ENCODE measurements at places on chromosomes 11 and 22.

GRCh38 chr11:96567667-96568066 is 177.9 kb downstream of the JRKL start:
- DNase-seq = no peak

GRCh38 chr11:117020869-117021564 is 77.2 kb downstream of the SIK3 start:
- no peak for DNase-seq

DNA sequence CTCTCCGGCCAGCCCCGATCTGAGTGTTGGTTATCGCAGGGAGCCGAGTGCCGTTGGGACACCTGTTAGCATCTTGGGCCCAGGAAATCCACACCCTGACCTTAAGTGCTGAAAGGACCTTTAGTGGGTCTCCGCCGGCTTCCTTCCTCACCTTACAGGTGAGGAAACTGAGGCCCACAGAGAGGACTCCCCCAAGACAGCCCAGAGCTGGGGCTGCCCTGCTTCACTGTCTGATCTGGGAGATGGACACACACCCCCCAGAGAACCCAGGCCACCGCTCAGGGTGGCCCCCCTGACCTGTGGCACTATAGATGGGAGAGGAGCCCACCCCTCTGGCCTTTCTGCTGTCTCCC is 73.6 kb downstream of the FBLN1 start:
- DNase-seq = no peak

DNA sequence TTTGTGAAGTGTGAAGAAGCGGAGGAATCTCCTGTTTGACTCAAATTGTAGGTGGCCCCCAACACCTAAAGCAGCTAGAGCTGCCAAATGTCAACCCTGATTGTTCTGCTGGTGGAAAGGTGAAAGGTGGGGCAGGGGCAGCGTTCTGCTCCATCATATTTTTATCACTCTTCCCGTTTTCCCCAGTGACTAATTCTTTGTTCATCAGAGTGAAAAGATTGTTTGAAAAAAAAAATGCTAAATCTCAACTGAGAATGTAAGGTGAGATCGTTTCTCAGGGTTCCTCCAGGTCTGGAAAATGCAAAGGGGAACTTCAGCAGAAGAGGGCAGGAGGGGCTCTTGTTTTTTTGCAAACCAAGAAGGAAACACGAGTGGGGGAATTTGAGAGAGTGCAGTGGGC is 137.7 kb downstream of the MN1 start:
- no peak for DNase-seq

- DNase-seq = no peak
Observed at GRCh38 chr11:18314784-18315523, 7.0 kb downstream of the HPS5 start.

GRCh38 chr11:113632981-113633380 is 73.1 kb downstream of the TMPRSS5 start:
- DNase-seq = no peak

GRCh38 chr11:13013054-13013488 is 4.0 kb downstream of the RASSF10 start:
- no peak for DNase-seq

GRCh38 chr11:43459246-43459645 is 100.5 kb downstream of the TTC17 start:
- DNase-seq = no peak

DNA sequence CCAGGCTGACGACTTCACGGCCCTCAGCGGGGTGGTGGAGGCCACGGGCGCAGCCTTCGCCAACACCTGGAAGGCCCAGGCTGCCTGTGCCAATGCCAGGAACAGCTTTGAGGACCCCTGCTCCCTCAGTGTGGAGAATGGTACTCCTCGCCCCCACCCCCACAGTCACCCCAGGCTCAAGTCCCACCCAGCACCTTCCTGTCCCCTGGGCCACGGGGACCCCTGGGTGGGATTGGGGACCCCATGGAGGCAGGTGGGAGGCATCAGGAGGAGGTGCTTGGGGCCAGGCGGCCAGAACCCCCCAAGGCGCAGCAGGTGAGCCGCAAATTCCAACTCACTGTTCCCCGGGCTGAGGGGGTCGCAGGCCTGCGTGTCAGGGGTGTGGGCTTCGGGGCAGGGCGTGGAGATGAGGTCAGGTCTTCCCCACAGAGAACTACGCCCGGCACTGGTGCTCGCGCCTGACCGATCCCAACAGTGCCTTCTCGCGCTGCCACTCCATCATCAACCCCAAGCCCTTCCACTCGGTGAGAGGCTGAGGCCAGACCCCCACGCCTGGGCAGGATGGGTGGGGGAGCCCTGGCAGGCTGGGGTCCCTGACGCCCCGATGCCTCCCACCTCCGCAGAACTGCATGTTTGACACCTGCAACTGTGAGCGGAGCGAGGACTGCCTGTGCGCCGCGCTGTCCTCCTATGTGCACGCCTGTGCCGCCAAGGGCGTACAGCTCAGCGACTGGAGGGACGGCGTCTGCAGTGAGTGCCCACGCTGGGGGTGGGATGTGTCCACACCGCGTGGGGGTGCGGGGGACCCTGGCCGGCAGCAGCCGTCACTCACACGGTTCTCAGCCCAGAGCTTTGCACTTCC is 9.4 kb downstream of the MUC5B start:
- no peak for DNase-seq

GRCh38 chr11:108142304-108142703 is 20.9 kb downstream of the ACAT1 start:
- no peak for DNase-seq

- no peak for DNase-seq
Observed at GRCh38 chr11:108895579-108896480, 231.0 kb downstream of the DDX10 start.

DNA sequence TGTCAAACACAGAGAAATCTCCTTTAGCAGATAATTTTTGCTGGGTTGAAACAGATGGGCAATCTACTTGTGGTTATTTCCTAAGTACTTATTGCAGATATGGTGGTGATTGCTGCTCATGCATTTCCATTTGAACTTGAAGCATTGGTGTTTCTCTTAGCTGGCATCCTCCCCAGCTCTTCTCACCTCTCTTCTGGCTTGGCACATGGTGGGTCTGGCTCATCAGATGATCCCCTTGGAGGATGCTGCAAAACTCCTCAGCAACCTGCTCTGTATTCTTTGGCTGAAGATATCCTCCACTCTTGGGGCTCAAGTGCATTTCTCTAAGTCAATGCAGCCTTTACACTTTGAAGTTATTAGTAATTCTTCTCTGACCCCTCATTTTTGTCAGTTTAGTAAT is 87.3 kb upstream of the MYO18B start:
- no peak for DNase-seq

GRCh38 chr22:40678493-40679248 is 613 bp upstream of the MCHR1 start:
- DNase-seq = no peak

DNA sequence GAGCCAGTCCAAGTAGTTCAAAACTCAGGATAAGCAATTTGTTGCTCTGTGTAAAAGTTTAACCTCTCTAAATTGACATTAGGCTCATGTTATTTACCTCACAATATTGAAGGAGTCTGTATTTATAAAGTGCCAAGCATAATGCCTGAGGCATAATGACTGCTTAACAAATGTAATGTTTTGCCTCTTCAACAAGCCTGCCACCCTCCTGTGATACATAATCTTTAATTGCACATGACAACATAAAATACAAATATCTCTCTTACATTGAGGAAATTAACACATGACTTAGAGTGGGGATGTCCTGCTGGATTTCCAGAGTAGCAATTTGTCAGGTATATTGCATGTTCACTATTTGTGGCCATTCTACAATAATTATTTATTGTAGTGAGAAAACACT is 469.2 kb upstream of the ANO5 start:
- no peak for DNase-seq

GRCh38 chr11:114801773-114802172 is 123.4 kb downstream of the NXPE2 start:
- no peak for DNase-seq

DNA sequence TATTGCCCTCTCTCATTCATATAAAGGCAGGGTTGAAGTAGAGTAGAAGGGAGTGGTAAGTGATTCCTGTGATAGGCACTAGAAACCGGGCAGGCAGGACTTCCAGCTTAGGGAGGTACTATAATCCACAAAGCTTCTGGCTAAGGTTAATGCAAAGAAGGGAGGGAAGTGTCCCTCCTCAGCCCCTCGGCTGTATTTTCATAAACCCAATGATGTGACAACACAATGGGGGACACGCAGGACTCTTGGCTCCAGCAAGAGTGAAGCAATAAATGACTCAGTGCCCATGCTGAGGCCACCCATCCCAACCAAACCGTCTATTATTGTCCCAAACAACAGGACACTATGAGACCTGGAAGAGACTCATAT is 90.7 kb downstream of the ETS1 start:
- no peak for DNase-seq

DNA sequence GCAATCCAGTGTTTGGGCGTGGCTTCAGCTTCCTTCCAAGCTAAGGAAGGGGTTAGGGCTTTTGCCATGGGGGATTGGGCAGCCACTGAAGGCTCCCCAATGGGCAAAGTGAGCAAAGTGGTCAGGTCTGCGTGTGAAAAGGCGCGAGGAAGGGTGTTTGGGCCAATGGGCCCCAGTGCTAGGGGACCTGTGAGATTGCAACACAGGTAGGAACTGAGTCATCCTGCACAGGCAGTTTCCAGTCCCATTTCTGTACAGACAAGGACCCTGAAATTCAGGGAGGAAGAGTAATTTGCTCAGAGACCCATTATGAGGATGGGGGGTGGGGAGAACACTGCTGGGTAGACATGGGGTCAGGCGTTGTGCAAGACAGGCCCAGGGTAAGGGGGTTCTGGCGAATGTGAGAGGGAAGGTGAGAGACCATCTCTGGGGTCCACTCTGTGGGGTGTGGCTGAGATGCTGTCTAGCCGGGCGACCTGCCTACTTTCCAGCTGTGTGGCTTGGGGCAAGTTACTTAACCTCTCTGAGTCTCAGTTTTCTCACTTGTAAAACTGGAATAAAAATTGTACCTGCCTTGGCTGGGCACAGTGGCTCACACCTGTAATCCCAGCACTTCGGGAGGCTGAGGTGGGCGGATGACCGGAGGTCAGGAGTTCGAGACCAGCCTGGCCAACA is 7.3 kb downstream of the CCDC88B start:
- no peak for DNase-seq

DNA sequence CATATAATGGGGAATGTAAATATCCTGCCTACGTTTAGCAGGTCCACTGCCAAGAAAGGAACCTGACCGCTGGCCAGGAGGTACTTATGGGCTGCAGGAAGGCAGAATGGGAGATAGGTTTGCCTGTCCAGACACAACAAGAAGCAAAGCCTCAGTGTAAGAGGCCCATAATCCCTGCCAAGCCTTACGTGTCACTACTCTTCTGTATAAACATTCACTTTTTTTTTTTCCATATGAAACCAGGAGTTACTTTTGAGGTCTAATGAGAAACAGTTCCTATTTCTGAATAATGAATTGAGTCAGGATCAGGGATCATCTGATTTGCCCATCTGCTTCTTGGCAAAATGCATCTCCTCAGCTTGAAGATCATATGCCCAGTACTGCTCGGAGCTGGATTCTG is 230.2 kb downstream of the NTM start:
- DNase-seq = no peak

- DNase-seq = no peak
Observed at GRCh38 chr22:29125844-29126243, 53.0 kb downstream of the KREMEN1 start.

DNA sequence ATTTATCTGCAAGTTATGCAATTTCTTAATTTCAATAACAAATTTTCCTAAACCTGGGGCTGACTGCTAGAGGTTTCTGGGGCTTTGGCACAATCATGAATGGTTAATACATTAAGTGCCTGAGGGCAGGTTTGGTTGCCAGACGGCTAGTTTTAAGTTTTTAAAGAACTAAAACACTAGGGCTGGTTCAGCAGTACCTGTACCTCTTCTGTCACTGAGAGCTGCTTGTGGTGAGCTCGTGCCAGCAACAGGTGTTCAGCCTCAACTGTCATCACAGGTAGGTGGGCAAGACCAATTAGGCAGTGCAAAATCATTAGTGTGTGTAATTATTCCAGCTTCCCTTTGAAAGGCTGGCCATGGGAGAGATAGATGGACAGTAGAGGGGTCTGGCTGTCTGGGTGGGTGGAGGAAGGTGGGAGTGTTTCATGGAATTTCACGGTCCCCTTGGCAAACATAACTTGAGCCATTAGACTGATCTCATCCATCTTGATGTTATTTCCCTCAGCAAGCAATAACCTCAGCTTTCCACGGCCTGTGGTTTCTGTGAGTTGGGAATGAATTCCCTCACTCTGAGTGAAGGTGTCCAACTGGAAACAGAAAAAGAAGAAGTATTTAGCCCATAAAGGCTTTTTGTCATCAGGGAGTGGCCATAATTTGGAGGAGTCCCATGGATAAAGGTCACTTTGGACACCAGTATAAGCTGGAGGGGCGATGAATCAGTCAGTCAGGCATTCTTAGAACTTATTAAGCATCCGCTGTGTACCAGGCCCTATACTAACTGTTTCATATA is 114.8 kb downstream of the SNX19 start:
- DNase-seq = no peak

GRCh38 chr11:60902625-60903024 is 3.8 kb downstream of the PRPF19 start:
- DNase-seq = no peak

- no peak for DNase-seq
Observed at GRCh38 chr22:38565441-38565840, 4.5 kb downstream of the DMC1 start.

- DNase-seq = no peak
Observed at GRCh38 chr11:20483931-20484330, 96.4 kb downstream of the PRMT3 start.

- no peak for DNase-seq
Observed at GRCh38 chr11:133981156-133981555, 24.4 kb upstream of the IGSF9B start.

- DNase-seq = no peak
Observed at GRCh38 chr11:77668760-77669159, 31.2 kb upstream of the CLNS1A start.

- DNase-seq = no peak
Observed at GRCh38 chr11:121767433-121767832, 314.7 kb upstream of the SORL1-AS1 start.

GRCh38 chr11:19670030-19670791 is 42.4 kb upstream of the NAV2 start:
- DNase-seq = no peak

- no peak for DNase-seq
Observed at GRCh38 chr22:43213051-43213450, 26.1 kb upstream of the TTLL12 start.

- no peak for DNase-seq
Observed at GRCh38 chr11:75813622-75814039, 1.4 kb upstream of the UVRAG start.

DNA sequence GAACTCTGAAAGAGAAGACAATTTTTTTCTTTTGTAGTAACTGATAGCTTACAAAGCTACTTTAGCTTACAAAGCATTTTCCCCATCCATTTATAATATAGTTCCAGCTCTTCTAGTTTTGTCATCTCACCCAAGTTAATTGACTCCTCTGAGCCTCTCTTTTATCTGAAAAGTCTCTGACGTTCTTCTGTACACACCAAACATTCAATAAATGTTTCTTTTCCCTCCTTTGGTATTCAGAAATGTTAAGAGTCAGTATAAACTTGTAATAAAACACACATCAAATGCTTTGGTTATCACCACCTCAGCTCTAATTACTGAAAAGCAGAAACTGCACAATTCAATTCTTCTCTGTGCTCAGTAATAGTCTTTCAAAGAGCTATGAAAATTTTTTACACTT is 5.9 kb downstream of the CCDC90B start:
- no peak for DNase-seq

Measured in CMK (cell line).